Head of caudate nucleus (tissue), 42 donors: ENCODE measurements at places on chromosomes 2 and 18.

DNA sequence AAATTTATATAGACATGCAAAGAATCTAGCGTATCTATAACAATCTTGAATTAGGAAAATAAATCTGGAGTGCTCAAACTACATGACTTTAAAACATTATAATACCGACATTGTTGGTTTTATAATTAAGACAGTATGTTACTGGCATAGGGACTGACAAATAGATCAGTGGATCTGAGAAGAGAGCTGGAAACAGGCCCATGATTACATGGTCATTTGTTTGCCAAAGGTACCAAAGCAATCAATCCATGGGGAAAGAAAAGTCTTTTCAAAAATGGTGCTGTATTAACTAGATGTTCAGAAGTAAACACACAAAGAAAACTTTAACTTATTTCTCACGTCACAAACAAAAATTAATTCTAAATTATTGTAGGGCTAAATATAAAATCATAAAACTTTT, 124.2 kb downstream of the BCL2L11 start:
- DNase-seq: no peak

DNA sequence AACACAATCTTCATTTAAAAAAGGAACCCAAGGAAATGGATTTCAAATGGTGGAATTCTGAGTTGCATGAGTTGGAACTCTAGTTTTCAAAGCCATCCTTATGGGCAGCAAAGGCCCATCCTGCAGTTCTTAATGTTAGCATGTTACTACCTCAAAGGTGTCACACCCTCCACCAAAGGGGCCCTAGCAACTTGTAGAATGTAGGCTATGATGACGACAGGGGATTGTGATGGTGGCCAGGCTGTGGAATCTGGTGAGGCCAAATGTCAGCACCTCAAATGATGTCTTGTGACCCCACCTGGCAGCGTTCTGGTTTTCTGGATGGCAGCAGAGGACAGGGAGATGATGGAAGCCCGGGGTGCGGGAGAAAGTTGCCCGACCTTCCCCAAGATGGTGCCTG, at the start of gene TMEM247:
TSS of gene TMEM247 (plus strand) at position 301 of the 400 bp plus-strand sequence.
- DNase-seq: no peak

- no peak for DNase-seq
Observed at GRCh38 chr2:118469103-118469502, 378.3 kb downstream of the EN1 start.

DNA sequence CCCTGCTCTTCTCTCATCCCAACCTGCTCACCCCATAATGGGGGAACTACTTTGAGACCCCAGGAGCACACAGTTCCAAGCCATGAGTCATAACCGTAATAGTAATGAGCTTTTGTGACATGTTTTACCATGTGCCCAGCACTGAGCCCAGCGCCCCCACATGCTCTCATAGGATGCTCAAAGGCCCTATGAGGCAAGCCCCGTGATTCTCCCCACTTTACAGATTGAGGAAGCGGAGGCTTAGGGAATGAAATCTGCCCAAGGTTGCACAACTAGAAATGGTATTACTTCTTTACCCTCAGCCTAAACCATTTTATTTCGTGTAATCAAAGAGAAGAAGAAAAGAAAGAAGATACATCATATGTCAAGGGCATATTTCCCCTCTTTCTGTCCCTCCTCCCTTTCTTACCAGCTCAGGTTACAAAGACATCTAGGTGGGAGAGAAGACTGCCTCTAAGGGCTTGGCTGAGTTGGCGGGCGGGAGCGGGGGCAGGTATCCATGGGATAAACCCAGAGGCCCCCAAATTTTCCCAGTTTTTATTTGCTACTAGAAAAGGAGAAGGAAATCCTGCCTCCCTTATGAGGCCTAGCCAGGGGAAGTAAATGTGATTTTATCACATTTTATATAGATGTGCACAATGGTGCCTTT, 24.2 kb downstream of the BCL11A start:
- DNase-seq: no peak

DNA sequence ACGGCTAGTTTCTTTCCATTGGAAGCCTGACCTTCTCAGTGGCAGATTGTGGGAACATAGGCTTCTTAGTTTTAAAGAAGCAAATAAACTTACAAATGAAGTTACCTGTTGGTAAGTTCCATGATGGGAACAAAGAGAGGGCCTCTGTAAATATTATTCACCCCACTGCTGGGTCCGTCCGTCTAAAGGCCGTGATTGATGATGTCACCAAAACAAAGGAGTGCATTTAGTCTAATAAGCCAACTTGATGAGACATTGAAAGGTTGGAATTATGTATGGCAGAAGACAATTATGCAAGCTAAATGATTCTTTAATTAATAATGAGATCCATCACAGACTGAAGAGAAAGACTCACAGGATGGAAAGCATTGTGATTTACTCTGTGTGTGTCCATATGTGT, 1091.9 kb upstream of the FANCL start:
- no peak for DNase-seq

GRCh38 chr2:9518163-9518562, 37.5 kb downstream of the ADAM17 start:
- no peak for DNase-seq

DNA sequence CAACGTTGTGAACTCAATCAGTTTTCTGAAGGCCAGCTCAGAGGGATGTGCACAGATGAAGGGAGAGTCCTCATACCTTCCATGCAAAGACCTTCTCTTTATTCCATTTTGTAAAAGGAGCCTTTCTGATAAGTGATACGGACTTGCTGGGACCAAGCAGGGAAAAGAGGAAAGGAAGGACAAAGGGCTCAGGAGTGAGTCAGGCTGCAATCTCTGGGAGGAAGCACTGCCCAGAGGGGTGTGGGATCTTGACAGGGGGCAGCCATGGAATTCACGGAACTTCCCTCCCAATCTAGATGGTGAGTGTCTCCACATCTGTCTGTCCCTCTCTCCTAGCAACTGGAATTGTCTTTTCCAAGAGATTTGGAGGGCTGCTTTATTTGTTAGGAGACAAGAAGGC, 281.4 kb upstream of the CELF4 start:
- no peak for DNase-seq

DNA sequence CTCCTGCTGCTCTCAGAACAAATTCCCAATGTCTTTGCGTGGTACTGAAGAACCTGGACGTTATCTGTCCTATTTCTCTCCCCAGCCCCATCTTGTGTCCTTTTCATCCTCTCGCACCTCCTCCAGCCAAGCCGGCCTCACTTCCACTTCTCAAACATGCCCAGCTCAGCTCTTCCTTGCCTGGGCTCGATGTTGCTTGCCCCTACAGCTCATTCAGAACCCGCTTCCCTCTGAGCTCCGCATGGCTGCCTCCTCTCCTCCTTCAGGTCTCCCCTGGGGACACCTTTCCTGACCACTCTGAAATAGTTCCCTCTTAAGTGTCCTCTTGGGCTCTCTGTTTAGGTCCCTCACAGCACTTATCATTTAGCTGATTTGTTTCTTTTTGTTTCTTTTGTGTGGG, 6.7 kb upstream of the SMARCAL1 start:
- no peak for DNase-seq

DNA sequence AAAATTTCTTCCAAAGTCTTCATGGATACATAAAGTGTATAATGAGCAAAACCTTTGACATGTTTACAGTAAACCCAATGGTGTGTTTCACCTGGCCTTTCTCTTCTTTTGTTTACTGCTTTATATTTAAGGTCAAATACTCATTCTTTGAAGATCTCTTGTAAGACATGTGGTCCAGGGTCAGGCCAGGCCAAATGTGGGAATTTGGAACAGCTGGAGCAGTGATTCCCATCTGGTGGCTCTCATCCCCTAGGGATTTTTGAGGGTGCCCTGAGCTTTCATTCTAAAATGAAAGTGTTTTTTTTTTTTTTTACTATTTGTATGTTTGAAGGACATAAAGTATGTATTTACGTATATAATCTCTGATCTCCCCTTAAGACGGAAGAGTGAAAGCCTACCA, 13.8 kb upstream of the MGAT5 start:
- no peak for DNase-seq

DNA sequence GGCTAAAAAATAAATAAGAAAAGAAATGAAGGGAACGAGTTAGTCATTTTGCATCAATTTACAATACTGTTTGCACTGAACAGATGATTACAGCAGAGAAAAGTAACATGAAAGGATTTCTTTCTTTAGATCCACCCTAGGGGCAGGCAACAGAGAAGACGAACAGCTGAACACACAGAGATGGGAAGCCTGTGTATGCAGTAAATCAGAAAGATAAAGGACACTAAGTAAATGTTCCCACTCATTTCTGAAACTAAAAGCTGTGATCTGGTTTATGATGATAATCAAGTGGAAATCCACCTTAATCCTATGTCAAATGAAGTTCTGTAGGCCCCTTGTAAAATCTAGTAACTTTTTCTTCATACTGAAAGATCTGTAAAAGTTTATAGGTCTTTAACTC, 54.2 kb downstream of the AKAIN1 start:
- no peak for DNase-seq

DNA sequence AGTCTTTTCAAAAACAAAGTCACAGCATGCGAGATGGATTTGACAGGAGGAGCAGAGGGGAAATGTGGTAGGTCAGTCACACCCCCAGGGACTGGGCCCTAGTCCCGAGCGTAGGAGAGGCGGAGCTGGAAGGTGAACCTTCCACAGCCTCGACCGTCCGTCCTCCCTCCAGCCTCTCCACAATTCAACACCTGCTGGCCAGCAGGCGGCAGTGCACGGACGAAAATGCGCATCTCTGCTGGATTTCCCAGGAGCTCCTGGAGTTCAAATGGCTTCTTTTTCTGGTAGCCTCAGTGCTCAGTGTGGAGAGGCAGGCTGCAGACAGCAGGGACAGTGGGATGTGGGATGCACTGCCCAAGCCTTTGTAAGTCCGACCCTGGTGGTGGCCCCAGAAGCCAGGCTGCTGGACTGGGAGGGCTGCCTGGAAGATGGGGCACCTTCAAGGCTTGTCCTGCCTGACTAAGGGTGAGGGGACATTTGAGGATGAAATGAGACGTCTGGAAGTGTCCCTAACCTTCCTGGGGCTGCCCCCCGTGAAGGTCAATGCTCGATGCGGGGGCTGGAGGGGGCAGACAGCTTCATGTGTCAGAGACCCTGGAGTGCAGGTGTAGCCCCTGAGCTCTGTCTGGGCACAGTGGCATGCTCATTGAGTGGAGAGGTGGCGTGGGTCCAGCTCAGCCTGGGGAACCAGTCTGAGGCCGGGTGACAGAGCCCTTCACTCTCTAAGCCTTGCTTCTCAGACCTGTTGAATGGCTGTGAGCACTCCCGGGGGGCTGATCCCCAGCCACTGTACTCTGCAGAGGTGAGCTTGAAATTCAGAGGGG, 189.5 kb downstream of the TFCP2L1 start:
- DNase-seq: peak; percentile 65

DNA sequence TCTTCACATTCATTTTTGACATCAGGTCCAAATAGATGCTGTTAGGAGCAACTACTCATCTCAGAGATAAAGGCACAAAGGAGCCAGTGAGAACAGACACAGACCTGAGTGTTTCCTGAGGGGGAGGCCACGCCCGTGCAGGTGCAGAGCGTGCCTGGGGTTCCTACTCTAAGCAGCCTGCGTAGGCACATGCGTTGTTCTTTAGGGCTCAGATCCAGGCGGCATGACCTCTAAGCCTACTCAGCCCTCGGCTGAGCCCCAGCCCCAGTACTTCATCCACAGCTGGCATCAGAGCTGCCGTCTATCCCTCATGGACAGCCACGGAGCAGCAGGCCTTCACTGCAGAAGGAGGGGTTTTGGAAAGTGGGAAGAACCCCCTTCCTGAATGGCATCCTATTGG, 54.9 kb upstream of the PXDN start:
- peak; percentile 27 for DNase-seq

DNA sequence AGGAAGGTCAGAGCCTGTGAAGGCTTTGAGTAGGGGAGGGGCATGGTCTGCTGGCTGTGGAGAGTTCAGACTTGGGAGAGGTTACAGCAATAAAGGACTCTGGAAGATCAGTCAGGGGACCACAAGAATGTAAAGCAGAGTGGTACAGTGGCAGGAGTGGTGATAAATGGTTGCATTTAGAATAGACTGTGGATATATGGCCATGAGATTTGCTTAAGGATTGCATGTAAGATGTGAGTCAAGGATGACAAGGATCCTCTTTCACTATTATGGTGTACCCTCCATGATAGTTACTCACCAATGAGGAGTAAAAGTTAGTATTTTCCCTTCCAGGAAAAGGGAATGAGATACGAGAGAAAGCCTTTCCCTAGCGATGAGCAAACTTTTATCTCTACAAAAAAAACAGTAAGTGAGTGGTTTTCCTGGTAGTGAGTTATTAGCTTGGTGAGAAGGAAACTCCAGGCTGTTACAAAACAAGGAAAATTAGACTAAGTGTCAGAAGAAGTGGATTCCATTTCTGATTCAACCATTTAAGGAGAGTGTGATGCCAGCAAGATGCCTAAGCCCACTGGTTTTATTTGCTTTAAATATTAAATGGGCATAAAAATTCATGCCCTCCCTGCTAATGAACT, 818.0 kb upstream of the ACVR2A start:
- DNase-seq: no peak

DNA sequence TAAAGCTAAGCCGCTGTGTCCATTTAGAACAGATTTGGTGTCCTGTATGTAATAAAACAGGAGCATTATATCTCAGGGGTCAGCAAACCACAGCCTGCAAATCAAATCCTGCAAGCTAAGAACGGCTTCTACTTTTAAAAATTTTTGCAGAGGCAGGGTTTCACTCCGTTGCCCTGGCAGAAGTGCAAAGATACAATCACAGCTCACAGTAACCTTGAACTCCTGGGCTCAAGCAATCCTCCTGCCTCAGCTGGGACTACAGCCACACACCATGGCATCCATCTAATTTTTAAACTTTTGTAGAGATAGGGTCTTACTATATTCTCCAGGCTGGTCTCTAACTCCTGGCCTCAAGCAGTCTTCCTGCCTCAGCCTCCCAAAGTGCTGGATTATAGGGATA, 28.6 kb upstream of the NPC1 start:
- no peak for DNase-seq

DNA sequence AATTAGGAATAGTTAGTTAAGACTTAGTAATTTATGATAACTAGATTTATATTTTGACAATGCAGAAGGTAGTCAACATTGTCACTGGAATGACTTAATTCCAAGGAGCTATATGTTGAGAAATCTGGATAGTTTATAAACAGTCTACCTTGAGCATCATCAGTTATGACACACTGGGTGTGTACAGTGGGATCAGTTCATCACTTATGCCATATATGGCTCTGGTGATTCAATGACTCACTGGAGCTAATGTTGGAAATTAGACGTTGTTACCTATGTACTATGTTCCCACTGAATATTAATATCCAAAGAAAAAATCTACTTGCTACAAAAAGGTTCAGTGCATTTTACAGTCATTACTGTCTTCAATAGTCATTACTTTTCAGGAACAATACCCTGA, 34.0 kb upstream of the ITPRID2 start:
- DNase-seq: no peak

- no peak for DNase-seq
Observed at GRCh38 chr2:231412618-231412963, 17.1 kb downstream of the B3GNT7 start.

- no peak for DNase-seq
Observed at GRCh38 chr18:28039691-28040090, 137.2 kb downstream of the CDH2 start.
